Activated CD8-positive, alpha-beta T cell treated with anti-CD3 and anti-CD28 coated beads for 36 hours (primary cell): ENCODE measurements at places on chromosomes 1 and 21.

DNA sequence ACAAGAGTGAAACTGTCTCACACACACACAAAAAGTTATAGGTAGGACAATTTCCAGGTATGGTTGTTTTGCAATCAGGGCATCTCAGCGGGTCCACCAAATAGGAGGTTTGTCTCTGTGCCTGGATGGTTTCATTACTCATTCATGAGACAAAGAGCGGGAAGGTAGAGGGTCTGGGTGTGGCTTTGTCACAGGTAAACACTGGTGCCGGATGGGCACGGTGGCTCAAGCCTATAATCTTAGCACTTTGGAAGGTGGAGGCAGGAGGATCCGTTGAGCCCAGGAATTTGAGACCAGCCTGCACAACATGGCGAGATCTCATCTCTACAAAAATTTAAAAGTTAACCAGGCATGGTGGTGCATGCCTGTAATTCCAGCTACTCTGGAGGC is 16.3 kb upstream of the ERVH48-1 start:
- no peak for DNase-seq

DNA sequence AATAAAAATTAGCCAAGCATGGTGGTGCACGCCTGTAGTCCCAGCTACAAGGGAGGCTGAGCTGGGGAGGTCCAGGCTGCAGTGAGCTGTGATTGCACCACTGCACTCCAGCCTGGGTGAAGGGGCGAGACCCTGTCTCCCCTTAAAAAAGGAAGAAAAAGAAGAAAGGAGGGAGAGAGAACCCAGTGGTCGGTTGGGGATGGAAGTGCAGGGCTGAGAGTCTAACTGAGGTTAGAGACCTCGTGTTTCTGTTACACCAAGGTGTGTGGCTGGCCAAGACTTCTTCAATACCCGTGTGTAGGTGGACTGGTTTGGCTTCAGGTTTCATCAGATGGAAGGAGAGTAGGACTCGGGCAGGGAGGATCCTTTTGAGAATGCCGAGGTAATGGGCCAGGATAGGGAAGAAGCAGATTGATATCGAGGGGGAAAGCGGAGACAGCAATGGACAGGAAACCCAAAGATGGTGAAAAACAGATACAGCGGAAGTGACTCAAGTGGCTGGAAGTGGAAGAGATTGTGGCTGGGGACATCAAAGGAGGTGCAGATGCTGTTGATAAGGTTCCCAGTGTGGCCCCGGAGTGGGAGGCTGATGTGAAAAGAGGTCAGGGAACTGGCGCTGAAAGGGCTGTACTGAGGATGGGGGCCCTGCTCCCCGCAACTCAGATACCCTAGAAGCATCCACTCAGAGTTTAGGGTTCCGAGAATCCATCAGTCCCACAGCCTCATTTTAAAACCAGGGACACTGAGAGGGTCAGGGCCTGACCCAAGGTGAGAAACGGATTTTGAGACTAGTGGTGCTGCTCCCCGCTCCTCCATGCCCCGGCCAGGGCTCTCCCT is 681 bp upstream of the UBXN10 start:
- DNase-seq, result peak; percentile 87

DNA sequence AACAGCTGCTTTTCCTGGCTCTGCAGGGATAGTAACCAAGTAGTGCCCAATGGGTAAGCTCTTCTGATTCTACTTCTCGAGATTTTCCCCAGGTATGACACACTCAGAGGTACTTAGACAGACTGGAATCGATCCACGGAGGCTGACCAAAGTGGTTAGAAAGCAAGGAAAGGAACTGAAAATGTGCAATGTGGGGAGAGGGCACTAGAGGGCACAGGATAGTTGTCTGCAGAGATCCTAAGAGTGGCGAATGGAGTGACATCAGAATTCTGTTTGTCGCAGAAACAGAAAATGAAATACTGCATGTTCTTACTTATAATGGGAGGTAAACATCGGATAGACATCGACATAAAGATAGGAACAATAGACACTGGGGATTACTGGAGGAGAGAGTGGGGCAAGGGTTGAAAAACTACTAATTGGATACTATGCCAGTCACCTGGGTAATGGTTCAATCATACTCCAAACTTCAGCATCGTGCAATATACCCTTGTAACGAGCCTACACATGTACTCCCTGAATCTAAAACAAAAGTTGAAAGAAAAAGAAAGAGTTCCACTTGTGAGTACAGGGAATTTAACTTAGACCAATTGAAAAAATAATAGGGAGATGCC is 23.3 kb downstream of the CYP2J2 start:
- peak; percentile 34 for DNase-seq

GRCh38 chr21:19433623-19434022 is 1030.0 kb upstream of the TMPRSS15 start:
- no peak for DNase-seq

DNA sequence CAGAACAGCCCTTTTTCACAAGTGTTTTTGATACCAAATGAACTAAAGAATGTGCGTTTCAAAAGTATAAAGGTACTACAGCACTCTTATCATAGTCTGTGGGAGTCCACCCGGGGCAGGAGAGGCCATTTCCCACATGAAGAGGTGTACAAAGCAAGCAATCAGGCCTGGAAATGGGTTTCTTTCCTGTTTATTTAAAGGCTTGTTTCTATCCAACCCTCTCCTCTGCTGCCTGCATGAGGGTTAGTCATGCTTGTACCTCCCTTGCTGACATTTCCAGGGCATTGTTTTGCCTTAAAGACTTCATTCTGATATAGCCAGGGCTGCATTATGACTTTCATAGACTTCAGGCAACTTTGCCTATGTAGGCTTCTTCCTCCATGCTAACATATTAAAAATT is 11.6 kb downstream of the SELP start:
- DNase-seq, result no peak

GRCh38 chr1:112790920-112791722 is 76.0 kb upstream of the PPM1J start:
- DNase-seq, result no peak

DNA sequence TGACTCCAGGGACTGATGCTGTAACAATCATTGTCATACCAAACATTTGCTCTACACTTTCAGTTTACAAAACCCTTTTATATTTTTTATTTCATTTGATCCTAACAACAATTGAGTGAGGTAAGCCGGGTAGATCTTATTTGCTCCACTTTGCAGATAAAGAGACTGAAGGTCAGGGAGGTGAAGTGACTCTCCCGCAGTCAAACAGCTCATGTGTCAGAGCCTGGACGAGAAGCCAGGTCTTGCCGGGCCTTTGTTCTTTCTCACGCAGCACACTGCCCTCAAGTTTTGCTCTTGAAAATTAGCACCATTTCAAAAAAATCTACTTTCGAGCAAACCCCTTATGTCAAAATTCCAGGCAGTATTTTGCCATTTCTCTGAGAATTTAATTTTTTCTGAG is 65.2 kb downstream of the CD247 start:
- DNase-seq, result peak; percentile 51

- no peak for DNase-seq
Measured at GRCh38 chr1:159829822-159830465, 3.3 kb downstream of the SLAMF8 start.

GRCh38 chr21:32726839-32727686 is 750 bp downstream of the SYNJ1 start:
- no peak for DNase-seq

DNA sequence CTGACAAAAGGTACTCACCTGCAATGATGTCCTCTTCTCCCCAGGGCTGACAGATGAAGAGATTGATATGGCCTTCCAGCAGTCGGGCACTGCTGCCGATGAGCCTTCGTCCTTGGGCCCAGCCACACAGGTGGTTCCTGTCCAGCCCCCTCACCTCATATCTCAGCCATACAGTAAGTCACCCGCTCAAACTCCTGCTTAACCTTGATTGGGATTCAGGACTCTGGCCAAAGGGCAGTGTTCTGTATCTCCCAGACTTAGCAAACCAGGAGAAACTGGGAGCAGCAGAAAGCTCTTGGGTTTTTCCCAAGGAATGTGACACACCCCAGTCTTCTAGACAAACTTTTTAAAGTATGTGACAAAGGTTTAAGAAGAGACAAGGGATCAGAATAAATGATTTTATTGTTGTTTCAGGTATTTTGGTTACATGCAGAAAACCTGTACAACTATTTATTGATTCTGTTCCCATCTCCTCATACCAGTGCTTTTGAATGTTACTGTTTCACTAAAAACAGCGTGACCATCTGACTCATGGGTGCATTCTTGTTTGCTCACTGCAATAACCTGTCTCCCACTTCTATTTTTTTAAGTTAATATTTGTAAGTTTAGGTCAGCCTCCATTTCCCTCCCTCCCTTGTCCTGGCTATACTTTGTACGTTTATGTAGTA is 124.6 kb downstream of the PEX14 start:
- DNase-seq, result no peak

- DNase-seq, result peak; percentile 67
Measured at GRCh38 chr1:93615582-93616150, 66.0 kb downstream of the BCAR3 start.

GRCh38 chr1:13901039-13901438 is 201.1 kb downstream of the PRDM2 start:
- no peak for DNase-seq

GRCh38 chr1:223298701-223299100 is 65.3 kb downstream of the SUSD4 start:
- no peak for DNase-seq

- peak; percentile 76 for DNase-seq
Measured at GRCh38 chr1:227788271-227789083, 27.0 kb upstream of the PRSS38 start.

- DNase-seq, result peak; percentile 81
Measured at GRCh38 chr1:109490029-109490933, 3.6 kb upstream of the CYB561D1 start.

DNA sequence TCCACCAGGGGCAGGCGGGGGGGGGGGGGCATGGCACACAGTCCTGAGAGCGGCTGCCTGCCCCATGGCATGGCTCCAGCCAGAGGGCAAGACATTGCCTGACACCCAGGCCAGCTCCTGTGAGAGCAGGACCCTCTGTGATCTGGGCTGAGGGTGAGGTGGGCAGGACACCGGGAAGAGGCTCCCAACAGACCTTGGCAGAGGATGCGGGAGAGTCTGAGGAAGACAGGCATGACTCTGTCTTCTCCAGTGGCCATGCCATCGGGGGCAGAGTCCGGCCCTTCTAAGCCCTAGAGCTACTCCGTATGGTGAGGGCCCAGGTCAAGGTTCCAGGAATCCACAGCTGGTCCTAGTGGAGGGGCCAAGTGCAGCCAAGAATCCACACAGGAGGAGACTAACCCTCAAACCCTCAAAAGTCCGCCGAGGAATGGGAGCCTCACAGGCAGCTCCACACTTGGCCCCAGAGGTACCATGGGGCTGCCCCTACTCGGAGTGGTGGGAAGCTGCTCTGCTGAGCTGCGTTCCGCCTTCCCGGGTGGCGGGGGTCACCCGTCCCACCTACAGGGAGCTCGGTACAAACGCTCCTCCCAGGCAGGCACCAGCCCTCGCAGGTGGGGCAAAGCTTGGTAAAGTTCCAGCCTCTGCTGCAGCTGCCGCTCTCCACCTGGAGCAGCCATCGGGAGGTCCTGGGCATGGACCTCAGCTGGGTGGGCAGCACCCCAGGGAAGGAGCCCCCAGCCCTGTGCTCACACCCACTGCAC is 6.5 kb downstream of the ACTRT2 start:
- DNase-seq, result no peak

DNA sequence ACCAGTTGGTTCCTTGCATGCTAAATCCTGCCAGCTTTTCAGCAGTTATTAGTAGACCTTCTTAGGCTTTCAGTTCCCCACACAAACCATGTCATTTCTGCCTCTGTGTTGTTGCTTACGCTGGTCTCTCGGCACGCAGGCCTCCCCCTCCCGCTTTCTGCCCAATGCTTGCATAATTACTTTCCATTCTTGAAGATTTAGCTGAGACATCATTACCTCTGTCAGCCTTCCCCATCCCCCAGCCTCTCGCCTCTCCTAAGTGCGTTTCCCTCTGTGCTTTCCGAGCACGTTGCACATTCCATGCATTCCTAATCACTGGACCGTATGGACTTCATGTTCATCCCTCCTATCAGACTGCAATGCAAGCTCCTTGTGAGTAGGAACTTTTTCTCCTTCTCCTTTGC is 26.8 kb downstream of the TSHB start:
- DNase-seq, result no peak

DNA sequence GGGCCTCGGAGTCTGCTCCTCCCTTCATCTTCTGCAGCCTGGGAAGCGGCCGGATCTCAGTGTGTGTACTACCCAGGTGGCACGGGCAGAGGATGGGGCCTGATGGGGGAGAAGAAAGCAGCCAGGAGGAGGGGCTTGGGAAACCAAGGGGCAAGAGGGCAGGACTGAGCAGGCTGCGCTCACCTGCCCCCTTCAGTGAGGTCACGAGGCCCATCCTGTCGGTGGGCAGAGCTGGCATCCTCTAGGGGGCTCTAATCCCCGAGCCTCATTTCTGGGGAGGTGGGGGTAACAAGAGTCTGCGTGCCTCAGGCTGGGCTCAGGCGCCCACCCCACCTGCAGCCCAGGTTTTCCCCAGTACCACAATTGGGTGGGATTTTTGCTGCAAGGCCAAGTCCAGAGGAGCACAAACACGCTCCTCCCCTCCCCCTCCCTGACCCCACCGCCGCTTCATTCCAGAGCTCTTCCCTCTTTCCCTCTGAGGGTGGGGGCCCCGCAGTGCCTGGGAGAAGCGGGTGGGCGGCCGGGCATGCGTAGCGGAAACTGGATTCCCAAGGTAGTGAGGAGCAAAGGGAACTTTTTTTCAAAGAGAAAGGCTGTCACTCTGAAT is 1.8 kb upstream of the WNT3A start:
- DNase-seq, result no peak

DNA sequence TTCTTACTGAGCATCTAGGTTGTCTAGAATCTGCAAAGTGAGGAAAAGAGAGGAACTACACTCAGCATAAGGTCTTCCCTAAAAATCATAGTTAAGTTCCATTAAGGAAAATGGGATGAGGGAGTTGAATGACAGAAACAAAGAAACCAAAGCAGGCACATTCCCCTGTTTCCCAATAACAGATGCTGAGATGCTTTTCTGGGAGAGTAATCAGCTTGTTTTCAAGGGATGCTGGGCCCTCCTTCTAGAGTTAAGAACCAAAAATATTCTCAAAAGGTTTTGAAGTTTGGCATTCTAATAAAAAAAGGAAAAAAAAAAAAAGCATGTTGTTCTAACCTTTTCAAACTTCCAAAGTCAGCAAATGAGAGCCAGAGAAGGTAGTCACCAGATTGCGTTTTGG is 105.2 kb upstream of the ZNF648 start:
- DNase-seq, result no peak

GRCh38 chr1:63124666-63125191 is 197.6 kb upstream of the FOXD3 start:
- DNase-seq, result no peak

DNA sequence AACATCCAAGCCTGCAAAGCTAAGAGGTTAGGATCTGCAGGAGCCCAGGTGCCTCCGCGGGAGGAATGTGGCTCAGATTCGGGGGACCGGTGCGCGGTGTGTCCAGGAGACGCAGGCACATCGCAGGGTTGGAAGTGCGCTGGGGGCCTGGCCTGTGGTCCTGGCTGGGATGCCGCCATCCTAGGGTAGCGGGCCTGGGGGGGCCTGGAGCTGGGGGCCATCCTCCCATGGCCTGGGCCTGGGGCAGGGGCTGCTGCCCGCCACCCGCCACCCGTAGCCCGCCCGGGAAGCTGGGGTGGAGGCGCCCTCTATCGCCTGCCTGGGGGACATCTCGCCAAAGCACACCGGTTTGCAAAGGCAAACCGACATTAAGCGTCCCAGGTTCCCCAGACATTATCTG is 170.6 kb upstream of the ARHGEF16 start:
- peak; percentile 34 for DNase-seq
